ENCODE measurements at places on chromosomes 5 and 9. TPM values are rescaled to one million over a fixed set of nuclear protein-coding genes. Genes with fewer than 3 reads are reported as not detected.

Gene SPATA31A3
- total RNA-seq: not detected

Gene ELOVL7
- 8.2 TPM for total RNA-seq

Gene ERAP2
- total RNA-seq: 26.9 TPM

Gene BAAT
- 1.0 TPM for total RNA-seq

Gene GFRA3
- 0.90 TPM for total RNA-seq

Gene ABO
- total RNA-seq: 16.8 TPM

Gene NUTM2G
- not detected for total RNA-seq

Gene CDKN2B-AS1
- total RNA-seq: 2.3 TPM

Gene LCN15
- total RNA-seq: not detected

Gene MSX2
- 0.52 TPM for total RNA-seq

Gene CERT1
- total RNA-seq: 60.7 TPM

Gene ENTPD2
- total RNA-seq: 0.41 TPM

Gene SPIN1
- 69.2 TPM for total RNA-seq

Gene CDC25C
- total RNA-seq: 0.29 TPM

Gene TNFSF15
- total RNA-seq: 8.5 TPM

Gene FAM169A
- total RNA-seq: 0.84 TPM

Gene LEAP2
- 0.69 TPM for total RNA-seq

Gene C5orf58
- total RNA-seq: not detected

Gene AQP7
- total RNA-seq: 2.4 TPM

Gene AJM1
- 2.7 TPM for total RNA-seq

Gene MARCOL
- total RNA-seq: not detected

Gene GPRIN1
- 1.4 TPM for total RNA-seq

Gene SOHLH1
- not detected for total RNA-seq

Gene KIF20A
- 0.69 TPM for total RNA-seq

Gene VAV2
- 34.6 TPM for total RNA-seq

Gene ADAMTS6
- 2.3 TPM for total RNA-seq

Gene CA9
- total RNA-seq: 0.55 TPM

Gene ZNF462
- total RNA-seq: 25.4 TPM

Gene TMEM252
- not detected for total RNA-seq

Gene ZNF366
- 12.2 TPM for total RNA-seq

Gene OXCT1
- total RNA-seq: 16.2 TPM

Gene C5orf46
- not detected for total RNA-seq

Gene NSG2
- not detected for total RNA-seq

Gene ARHGEF37
- 13.3 TPM for total RNA-seq

Gene AFAP1L1
- total RNA-seq: 32.7 TPM

Gene PIP5K1B
- total RNA-seq: 36.5 TPM

Gene PLAC8L1
- not detected for total RNA-seq

Gene ODF2
- 17.3 TPM for total RNA-seq

Gene CARD9
- total RNA-seq: 10.0 TPM

Gene GMCL2
- total RNA-seq: not detected

Gene ANXA2R
- 4.8 TPM for total RNA-seq

Gene DPYSL3
- 52.8 TPM for total RNA-seq

Gene NTNG2
- total RNA-seq: 7.6 TPM

Gene IRX1
- 7.5 TPM for total RNA-seq

Gene DMRT3
- not detected for total RNA-seq

Gene TUSC1
- 15.0 TPM for total RNA-seq
